ENCODE measurements at places on chromosomes 1 and 21.

DNA sequence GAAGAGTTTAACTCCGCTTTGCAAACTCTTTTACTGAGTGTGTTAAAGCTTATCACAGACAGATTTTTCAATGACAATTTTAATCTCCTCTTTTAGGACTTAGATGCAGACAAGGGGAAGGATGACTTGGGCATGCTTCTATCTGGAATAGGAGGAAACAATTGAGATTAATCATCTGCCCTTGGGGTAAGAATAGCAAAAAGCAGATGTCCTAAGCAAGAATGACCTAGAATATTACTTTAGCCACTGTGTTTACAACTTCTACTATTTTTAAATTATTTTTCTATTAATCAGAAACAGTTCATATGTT is 569.0 kb upstream of the ADGRL2 start:
- no peak for DNase-seq

DNA sequence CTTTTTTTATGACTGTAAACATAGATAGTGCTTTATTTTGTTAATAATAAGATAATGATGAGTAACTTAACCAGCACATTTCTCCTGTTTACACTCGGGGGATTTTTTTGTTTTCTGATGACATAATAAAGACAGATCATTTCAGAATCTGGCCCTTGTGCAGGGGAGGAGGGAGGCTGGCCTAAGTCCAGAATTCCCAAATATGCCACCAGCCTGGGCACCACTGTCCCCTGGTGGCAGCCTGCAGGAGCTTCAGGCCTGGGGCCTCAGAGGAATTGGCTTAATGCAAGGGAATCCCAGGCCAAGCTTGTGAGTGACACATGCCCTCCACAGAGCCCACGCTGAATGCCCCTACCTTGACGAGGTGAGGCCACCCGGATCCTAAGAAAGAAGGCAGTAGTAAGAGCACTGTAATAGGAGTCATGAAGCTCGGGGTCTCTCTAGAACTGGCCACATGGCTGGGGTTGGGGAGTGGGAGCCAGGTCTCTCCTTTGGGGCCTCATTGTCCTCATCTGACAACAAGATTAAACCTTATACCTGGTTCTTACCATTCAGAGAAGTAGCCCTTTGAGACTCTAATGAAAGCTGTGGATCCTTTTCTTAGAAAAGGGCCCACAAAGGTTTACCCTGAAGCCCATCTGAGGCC is 24.1 kb downstream of the ETNK2 start:
- no peak for DNase-seq

DNA sequence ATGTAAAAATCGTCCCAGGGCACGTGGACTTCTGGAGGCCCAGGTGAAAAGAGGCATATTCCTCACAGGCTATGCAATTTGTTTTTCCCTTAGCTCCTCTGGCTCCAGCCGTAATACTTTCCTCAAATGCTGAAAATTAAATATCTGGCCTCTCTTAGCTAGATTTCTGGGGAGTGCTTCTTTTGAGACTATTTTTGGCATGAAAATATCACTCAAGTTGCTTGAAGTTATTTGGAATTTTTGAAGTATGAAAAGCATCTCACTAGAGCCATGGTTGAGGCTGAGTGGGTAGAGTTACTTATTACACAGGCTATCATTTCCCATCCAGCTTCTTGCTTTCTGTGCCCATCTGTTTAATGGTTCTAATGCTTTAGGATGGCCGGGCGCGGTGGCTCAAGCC is 59.7 kb downstream of the MYOM3 start:
- DNase-seq: no peak

- DNase-seq: no peak
These were observed 217.9 kb downstream of the RRAGC start for GRCh38 chr1:38641661-38642060.

DNA sequence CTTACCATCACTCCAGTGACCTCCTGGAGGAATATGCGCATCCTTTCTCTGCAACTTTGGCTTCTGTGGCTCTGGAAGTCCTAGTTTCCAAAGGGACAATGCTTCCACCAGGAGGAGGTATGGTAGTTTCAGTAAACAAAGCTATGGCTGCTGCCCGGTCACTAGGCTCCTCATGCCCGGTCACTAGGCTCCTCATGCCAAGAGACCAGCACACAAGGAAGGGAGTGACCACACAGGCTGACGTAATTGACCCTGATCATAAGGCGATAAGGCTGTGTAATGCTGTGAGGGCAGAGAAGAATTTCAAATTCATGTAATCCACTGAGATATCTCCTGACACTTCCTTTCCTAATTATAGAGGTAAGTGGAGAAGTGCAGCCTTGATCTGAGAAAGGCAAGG is 102.9 kb downstream of the DTL start:
- no peak for DNase-seq

DNA sequence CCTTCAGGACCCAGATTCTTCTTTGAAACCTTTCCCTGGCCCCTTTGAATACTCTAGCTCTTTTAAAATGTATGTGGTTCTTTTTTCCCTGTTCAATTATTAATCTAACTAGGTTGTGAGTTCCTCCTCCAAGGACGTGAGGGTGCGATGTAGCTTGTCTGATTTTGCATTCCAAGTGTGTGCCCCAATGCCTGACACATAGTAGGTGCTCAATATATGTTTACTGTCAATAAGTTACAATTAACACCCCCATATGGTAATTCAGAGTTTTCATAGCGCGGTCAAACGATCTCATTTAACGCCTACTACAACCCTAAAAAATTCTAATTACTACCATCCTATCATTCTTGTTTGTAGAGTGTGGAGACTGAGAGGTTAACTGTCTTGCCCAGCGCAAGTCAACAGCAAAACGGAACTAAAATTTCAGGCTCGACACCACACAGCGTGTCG is 482 bp upstream of the MTR start:
- DNase-seq: no peak

- no peak for DNase-seq
These were observed 25.2 kb downstream of the ARHGEF10L start for GRCh38 chr1:17564458-17565393.

DNA sequence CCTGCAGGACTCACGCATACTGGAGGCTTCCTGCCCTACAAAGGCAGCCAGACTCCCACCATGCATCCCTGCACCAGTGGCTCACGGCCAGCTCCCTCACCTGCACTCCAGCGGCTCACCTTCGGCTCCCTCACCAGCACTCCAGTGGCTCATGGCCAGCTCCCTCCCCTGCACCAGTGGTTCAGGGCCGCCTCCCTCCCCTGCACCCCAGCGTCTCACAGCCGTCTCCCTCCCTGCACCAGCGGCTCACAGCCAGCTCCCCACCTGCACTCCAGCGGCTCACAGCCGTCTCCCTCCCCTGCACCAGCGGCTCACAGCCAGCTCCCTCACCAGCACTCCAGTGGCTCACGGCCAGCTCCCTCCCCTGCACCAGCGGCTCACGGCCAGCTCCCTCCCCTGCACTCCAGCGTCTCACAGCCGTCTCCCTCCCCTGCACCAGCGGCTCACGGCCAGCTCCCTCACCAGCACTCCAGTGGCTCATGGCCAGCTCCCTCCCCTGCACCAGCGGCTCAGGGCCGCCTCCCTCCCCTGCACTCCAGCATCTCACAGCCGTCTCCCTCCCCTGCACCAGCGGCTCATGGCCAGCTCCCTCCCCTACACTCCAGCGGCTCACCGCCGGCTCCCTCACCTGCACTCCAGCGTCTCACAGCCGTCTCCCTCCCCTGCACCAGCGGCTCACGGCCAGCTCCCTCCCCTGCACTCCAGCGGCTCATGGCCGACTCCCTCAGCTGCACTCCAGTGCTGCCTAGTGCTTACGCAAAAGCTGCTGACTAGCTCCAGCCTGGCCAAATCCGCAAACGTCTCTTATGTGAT is 324.5 kb downstream of the NPHP4 start:
- DNase-seq: no peak

DNA sequence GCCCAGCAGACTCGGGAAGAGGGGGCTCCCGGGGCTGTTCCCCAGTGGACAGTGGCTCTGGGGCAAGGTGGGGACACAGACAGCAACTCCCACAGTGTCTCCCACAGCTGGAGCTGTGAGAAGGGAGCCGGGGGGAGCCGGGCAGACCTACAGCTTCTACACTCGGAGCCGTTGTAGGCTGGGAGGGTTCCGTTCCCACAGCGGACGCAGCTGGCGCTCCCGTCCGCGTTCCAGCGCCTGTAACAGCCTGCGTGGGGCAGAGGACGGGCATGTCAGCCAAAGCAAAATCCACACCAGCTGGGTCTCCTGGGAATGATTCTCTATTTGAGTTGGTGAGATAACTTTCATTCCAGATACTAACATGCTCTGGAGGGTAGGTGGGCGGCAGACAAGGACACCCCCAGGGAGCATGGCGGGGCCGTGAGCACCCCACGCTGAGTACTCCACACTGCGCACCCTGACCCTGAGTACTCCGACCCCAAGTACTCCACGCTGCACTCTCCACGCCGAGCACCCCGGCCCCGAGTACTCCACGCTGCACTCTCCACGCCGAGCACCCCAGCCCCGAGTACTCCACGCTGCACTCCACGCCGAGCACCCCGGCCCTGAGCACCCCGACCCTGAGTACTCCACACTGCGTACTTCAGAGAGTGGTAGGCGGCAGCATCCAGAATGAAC is 13.4 kb upstream of the RNF223 start:
- no peak for DNase-seq

DNA sequence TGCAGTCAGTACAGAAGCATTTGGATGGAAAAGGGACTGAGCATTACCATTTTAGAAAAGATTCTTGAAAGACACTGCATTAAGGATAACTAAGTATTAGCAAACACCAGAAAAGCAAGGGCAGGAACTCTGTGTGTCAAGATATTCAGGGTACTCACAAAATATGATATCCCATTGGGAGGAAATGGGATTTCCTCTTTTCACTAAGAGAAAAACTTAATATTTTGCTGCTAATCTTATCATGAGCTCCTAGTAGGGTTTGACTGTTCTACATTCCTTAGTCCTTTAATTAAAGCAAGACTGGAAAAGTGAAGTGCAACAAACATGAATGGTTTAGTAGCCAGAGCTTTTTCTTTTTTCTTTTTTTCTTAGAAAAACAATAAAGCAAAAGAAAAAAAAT is 305.9 kb upstream of the ADGRL4 start:
- no peak for DNase-seq

GRCh38 chr1:37723390-37724078 is 31.2 kb downstream of the CDCA8 start:
- DNase-seq: no peak

GRCh38 chr1:53321366-53321765 is 6.5 kb downstream of the LRP8 start:
- no peak for DNase-seq

DNA sequence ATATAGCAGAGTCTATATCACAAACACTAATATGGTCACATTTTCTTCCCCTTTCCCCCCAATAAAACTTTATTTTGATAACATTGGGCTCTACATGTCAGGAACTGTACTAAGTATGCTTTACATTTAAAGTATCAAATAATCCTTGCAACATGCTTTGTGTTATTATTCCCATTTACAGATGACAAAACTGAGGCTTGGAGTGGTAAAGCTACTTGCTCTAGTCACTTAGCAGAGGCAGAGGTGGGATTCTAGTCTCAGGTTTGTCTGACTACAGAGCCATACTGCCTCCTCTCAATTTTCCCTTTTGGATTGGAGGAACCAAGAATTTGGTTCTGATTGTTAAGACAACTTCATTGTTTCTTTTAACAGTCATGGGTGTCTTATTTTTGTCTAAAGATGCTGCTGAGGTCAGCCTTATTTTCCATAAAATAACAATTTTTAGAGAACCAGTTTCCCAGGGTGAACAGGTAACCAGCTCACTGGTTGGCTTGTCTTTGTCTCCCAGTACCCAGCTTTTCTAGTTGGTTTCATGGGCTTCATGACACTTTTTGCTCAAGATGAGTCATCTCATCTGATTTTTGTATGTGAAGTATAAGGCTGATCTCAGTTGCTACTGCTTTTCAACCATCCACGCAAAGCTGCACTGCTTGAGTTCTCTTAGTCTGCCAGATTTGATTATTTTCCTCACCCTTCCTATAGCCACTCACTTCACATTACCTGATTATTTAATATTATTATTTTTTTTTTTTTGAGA is 81.0 kb upstream of the ARID1A start:
- DNase-seq: no peak

Measured in iPS DF 6.9 (cell line).